WERI-Rb-1 (cell line): ENCODE measurements at places on chromosomes 7 and 10.

DNA sequence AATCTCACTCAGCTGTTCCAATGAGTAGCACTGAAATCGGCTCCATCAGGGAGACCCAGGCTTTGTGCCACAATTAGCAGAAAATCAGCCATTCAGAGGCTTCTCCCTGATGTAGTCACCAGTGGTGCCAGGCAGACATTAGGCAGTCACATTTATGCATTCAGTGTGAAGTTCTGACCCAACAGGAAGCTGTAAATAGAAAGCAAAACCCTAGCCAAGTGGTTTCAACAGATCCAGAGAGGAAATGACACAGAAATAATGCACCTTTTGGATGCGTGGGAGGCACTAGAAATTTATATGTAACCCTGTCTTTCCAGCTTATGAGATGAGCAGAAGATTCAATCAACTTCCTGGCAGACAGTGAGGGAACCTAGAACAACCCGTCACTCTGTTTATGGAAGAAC lies 186.4 kb downstream of the PDE1C start:
- DNase-seq = no peak

GRCh38 chr10:110893559-110894179 lies 21.9 kb downstream of the PDCD4 start:
- no peak for DNase-seq

DNA sequence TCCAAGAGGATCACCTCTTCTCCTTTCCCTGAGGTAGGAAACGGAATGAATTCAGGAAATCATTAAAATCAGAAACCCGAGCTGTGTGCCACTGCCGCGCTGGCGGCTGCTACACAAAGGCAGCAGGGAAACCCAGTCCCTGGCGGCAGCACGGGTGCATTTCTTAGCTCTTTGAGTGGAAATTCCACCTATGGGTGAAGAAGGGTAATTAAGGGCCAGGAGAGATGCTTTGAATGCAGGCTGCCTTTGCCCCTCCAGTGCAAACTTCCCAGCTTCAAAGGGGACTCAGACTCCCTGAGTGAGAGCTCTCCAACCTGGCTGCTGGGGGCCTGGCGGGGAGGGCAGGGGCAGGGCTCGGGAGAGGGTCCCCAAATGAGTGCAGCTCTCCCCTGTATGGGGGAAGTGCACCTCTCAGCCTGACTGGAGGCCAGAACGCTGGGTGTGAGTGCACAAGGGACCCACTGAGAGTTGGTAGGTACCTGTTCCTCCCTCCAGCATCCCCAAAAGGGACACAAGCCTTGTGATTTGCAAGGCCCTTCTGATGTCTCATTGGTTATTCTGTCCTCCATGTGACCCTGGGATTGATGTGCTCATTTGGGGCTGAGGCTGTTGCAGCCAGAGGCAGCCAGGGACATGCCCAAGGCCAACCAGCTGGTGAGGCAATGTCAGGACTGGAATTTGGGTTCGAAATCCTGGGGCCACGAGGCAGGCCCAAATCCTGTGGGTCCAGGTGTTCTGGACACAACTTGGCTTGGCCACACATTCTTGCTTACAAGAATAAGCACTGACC lies 16.3 kb upstream of the ZMIZ1 start:
- no peak for DNase-seq

- no peak for DNase-seq
These were observed 260.1 kb downstream of the WDR37 start for GRCh38 chr10:1316121-1316808.

GRCh38 chr7:8391353-8392062 lies 41.9 kb upstream of the NXPH1 start:
- no peak for DNase-seq

GRCh38 chr10:79247373-79248137 lies 99.7 kb upstream of the PPIF start:
- no peak for DNase-seq

DNA sequence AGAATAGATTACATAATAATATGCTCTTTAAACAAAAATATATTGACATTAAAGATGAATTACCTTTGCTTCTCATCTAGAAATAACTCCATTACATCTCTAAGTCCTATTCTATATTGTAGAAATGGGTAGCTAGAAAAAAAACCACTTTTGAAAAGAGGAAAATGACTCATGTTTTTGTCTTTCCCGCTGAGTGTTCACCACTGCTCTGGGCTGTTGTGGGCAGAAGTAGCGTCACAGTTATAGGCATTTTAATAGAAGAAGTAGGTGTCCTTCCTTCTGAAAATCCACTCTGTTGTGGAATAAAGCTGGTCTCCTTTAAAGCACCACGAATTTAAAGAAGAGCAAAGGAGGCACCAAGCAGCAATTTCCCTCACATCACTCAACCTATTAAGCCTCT lies 117.6 kb upstream of the NFE2L3 start:
- no peak for DNase-seq
